ENCODE measurements at places on chromosomes 12 and 14.

DNA sequence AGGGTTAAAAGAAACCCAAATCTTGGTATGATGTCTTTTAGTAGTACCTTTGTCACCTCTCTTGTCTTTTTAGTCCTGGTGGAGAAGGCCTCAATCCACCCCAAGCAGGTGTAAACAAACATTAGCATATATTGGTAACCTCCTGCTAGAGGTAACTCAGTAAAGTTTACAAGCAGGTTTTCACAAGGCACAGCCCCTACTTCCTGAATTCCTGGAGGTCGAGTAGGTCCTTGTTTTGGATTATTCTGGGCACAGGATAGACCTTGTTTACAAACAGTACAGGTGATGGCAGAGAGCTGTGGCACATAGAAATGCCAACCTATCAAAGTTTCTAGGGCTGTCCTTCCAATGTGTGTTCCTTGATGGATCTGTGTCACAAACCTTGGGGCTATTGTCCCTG lies 99.1 kb downstream of the ALG10 start:
- no peak for DNase-seq

DNA sequence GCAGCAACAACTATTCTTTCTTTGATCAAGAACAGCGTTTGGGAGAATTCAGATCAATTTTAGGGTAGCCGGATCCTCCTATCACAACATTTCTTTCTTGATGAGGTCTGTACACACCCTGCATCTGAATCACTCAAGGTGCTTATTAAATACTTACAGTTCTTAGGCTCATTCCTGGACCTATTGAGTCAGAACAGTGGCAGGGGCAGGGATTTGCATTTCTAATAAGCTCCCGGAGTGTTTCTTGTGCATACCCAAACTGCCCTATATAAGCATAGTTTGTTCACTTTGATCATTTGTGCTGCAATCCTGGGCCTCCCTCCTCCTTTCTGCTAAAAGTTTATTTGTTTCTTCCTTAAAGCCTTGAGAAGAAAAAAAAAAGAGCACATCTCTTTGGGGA lies 80.5 kb upstream of the RPH3A start:
- DNase-seq = no peak

DNA sequence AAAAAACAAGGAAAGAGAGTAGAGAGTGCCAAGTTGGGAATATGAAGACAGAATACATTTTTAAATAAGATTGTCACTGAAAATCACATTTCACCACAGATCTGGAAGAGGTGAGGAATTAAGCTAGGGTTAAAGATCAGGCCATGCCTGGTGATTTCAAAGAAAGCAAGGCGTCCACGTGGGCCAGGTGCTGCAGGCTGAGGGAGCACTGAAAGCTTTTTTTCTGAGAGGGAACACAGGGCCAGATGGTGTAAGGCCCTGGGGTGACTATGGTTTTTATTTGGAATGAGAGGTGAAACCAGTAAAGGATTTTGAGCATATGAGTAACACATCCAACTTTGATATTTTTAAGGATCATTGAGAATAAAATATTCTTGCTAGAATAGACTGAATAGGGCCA lies 20.9 kb downstream of the SYT1 start:
- no peak for DNase-seq

DNA sequence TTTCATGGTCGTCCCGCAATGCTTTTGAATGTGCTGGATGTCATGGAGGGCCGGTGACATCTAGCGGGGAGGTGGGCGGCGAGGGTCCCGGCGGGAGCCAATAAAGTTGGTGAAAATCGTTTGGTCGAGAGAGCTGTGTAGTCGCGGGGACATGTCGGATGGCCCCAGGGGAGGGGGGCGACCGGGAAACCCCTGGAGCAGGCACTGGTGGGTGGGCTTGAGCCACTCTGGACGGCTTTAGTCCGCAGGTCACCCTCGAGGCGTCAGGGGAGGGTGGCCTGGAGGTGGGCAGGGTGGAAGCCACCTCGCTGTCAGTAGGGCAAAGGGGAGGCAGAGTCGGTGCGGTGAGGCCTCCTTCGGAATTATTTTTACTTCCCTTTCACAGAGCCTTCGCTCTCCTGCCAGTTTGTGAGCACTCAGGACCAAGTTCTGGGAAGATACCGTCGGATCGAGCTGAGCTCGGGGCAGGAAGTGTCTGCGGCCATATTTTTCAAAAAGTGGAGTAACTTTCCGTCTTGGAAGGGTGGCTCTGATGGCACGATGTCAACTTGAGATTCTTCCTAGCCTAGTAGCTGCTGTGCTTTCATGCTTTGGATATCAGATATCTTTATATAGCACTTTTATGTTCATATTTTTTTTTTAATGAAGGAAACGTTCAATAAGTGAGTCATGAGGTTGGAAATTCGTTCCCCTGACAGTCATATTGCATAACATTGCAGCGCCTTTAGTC lies 28.2 kb downstream of the WBP11 start:
- DNase-seq = peak; percentile 56

DNA sequence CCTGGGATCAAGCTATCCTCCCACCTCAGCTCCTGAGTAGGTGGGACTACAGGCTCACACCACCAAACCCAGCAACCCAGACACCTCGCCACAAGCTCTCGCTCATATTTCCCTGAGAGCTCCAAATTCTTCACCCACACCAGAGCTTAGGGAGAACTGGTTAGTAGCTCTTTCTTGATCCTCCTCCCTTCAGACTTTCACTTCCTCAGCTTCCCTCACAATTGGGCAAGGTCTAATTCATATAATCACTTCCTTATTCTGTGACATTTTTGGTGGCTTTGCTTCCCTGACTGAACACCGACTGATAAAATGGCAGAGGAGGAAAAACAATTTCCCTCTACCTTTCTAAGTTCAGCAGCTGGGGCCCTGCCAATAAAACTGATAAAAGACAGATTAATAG lies 88.5 kb downstream of the GXYLT1 start:
- peak; percentile 87 for DNase-seq

GRCh38 chr12:3034067-3034750 lies 43.0 kb upstream of the TSPAN9 start:
- peak; percentile 60 for DNase-seq

DNA sequence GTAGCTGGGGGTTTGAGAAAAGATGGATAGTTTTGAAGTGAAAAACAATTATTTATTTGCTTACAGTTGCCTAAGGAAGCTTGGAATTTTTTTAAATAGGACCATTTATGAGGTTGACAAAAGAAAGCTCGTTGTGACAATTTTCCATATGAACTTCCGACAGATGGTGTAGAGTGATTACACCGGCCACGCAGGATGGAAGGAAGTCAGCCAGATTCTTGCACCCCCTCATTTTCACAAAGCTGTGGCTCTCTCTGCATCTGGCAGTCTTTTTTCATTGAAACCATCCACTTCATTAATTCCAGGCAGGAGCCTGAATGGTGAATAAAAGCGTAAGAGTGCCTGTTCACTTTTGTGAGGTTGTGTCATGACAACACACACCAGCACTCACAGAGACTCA lies 1284.1 kb downstream of the AACS start:
- DNase-seq = no peak

- DNase-seq = no peak
Measured at GRCh38 chr12:87388376-87388775, 640.8 kb downstream of the C12orf50 start.

DNA sequence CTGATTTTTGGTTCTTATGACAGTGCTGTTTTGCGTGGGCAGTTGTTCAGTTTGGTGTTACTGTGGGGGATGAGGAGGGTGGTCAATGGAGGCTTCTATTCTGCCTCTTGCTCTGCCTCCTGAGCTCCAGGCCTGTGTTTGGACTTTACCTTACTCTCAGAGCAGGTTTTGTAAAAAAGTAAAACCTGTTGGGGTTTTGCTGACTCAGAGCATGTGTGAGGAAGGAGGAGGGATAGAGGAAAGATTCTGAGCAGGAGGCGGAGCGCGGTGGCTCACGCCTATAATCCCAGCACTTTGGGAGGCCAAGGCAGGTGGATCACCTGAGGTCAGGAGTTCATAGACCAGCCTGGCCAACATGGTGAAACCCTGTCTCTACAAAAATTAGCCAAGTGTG lies 6.7 kb downstream of the A2ML1 start:
- no peak for DNase-seq

DNA sequence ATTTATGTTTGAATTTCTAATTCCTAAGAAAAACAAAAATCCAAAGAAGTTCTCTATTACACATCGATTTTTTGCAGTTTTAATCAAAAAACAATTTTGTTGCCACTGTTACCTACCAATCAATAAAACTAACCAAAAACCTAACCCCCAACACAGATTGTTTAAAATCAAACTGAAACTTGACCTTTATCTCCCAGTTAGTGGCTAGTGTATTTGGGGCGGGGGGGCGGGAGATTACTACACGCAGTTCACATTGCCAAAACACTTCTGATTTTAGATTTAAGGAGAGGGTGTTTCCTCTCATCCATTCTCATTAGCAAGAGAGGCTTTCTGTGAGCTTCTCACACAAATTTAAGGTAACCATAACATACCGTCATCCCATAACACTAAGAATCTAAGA lies 6.4 kb downstream of the CDC42BPB start:
- no peak for DNase-seq

GRCh38 chr14:75751296-75751695 lies 90.2 kb downstream of the TTLL5 start:
- DNase-seq = no peak

GRCh38 chr12:105738051-105738450 lies 400.7 kb downstream of the NUAK1 start:
- no peak for DNase-seq

GRCh38 chr12:3205742-3206519 lies 128.8 kb downstream of the TSPAN9 start:
- peak; percentile 28 for DNase-seq

DNA sequence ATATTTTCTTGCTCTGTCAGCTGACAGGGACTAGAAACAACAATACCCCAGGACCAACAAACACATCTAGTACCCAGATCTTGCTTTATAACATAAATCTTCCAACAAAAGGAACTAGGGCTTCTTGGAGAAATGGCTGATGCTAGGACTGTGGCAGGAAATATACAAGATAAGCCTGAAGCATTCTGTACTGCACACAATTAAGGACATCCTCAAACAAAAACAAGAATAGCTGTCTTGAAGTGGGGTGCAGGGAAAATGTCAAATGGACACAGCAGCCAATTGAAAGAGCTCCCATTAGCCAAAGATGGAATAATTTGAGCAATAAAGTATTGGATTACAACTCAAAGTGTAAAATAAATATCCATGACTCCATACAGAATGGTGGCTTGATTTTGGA lies 50.0 kb downstream of the LGMN start:
- no peak for DNase-seq

DNA sequence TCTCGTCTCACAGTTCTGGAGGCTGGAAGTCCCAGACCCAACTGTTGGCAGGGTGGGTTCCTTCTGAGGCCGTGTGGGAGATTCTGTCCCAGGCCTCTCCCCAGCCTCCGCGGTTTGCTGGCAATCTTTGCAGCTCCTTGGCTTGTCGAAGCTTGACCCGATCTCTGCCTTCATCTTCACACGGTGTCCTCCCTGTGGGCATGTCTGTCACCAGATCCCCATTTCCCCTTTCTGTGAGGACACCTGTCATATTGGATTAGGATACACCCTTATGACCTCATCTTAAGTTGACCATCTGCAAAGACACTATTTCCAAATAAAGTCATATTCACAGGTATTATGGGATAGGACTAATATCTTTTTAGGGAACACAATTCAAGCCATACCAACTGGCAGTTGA lies 22.6 kb upstream of the LRP1-AS start:
- DNase-seq = no peak

- DNase-seq = peak; percentile 77
Measured at GRCh38 chr12:54701940-54702592, 53.9 kb upstream of the DCD start.

DNA sequence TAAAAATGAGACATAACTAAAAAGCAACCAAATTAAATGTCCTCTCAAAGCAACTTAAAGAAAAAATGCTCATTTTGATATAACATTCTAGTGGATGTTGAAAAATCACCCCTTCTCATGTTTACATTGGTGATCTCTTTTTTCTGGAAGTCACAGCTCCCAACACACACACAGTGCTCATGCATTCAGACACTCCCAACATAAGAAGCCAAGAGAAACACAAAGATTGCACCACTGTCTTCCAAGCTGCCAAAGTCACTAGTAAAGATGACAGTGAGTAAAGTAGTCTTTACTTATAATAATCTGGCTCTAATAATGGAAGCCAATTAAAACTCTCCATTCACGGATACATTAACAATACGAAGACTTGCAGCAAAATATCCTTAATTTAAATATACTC lies 218.4 kb downstream of the NTF3 start:
- no peak for DNase-seq

DNA sequence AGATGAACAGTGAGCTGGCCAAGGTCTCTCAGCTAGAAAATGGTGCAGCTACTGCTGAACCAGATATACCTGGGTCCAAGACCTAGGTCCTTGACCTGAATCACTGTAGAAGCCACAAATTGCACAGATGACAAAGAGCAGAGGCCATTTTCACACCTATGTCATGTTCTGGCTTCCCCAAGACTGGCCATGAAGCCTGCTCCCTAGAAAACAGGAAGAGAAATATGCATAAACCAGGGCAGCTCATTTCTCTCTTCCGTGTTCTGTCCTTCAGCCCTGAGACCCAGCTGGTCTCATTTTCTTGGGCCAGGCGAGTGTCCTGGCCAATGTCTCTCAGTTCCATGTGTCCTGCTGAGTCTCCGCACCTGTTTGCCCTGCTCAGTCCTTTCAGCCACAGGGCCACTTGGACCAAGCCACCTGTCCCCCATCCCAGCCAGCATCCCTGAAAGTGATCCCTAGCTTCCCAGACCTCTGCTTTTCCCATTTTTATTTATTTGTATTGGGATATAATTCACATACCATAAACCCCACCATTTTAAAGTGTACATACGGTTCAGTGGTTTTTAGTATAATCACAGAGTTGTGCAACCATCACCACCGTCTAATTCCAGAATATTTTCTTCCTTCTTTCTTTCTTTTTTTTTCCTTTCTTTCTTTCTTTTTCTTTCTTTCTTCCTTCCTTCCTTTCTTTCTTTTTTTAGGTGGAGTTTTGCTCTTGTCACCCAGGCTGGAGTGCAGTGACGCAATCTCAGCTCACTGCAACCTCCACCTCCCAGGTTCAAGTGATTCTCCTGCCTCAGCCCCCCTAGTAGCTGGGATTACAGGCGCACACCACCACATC lies 27.0 kb downstream of the P2RX7 start:
- DNase-seq = peak; percentile 19

DNA sequence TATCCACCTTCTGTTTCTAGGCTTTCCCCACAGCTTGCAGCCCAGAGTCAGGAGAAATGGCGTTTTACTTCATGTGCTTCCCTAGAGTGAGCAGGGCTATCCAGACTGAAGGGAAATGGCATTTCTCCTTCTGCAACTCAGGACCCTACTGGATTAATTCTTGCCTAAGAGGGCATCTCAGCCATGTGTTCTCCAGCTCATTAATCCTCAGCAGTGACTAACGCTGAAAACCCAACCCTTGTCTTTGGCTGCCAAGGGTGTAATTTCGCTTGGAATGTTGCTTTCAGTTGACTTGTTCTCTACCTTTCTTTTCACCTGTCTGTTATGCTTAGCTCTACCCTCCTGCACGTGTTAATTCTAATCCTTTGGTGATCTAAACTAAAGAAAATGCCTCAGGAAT lies 21.0 kb upstream of the EMP1 start:
- peak; percentile 22 for DNase-seq

GRCh38 chr12:28065374-28065773 lies 92.8 kb upstream of the PTHLH start:
- no peak for DNase-seq

GRCh38 chr12:7269273-7269672 lies 34.6 kb upstream of the ACSM4 start:
- DNase-seq = no peak

GRCh38 chr12:54560374-54560858 lies 11.0 kb downstream of the PDE1B start:
- DNase-seq = peak; percentile 96

GRCh38 chr12:124713041-124713435 lies 145.6 kb upstream of the NCOR2 start:
- peak; percentile 96 for DNase-seq

All from suppressor macrophage treated with lipopolysaccharide for 4 hours (primary cell).